GM04503 (cell line): ENCODE measurements at places on chromosomes 11 and 22.

DNA sequence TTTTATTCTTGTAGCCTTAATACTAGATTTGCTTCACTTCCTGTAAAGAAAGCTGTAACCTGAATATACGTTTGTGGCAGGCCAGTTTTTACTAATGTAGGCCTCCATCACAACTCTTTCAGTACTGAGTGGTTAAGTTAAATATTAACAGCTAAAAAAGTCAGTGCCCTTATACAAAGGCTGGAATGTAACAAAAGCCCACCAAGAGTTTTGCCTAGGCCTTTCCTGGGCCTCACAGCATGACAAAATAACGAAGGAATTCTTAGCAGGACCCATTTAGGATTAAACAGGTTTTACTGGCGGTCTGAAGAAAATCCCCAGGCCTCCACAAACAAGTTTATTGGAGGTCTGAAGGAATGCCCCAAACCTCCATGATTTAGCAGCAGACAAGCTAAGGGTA is 43.7 kb downstream of the PIWIL3 start:
- DNase-seq, result no peak

- DNase-seq, result no peak
These were observed 593.2 kb downstream of the BRD1 start for GRCh38 chr22:49234459-49234858.

DNA sequence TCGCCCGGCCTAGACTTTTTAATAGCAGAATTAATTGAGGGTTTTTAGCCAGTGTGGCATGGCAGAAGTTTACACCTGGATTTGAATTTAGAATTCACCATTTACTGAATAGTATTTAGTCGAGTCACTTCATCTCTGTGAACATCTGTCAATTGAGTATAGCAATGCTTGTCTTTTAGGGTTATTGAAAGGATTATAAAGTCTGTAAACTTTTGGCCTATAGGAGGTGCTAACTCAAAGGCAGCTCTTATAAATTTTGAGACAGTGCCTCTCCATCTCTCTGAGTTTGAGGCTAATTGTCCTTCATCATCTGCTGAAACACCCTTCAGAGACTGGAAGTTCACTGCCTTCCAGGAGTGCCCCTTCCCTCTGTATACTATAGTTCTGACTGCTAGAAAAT is 205.0 kb downstream of the NELL1 start:
- DNase-seq, result no peak

GRCh38 chr11:1705126-1706052 is 8.4 kb downstream of the KRTAP5-6 start:
- DNase-seq, result no peak

DNA sequence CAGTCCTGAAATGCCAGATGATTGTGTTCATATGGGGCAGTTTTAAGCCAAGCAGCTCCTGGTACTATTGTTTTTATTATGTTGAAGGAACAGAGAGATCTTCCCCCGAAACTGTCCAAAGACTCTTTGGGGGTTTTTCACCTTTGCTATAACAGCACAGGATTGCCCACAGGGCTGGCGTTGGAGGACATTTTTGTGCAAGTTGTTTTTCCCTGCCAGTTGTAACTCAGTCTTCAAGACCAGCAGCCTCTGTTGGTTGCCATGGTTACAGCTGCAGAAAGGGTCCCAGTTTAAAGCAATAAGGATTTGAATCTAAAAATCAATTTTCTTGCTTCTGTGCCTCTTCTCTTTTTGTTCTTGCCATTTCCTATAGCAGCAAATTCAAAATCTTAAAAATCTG is 45.4 kb upstream of the YWHAH start:
- no peak for DNase-seq

DNA sequence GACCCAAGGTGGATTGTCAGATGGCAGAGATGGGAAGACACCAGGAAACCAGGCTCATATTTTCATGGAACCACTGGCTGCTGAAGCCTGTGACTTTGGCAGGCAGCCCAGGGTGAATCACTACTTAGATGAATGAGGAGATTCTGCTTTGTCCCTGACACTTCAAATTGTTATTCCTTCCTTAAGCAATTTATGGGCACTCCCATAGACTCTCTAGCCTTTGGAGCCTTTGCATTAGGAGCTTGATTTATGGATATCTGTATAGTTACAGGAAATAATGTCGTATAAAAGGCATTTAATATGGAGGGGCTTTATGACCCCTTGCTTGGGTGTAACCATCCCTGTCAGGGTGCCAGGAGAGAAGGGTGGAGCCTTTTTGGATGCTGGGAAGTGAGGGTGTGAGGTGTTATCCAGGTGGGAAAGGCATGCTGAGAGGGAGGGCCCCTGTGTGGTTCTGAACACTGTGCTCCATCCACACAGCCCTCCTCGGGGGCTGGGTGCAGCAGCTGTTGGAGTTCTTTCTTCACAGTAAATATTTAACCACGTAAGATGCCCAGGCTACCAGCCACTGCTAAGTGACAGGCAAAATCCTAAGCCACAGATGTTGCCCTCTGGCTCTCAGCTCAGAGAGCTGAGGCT is 35.3 kb downstream of the IL18 start:
- peak; percentile 51 for DNase-seq

DNA sequence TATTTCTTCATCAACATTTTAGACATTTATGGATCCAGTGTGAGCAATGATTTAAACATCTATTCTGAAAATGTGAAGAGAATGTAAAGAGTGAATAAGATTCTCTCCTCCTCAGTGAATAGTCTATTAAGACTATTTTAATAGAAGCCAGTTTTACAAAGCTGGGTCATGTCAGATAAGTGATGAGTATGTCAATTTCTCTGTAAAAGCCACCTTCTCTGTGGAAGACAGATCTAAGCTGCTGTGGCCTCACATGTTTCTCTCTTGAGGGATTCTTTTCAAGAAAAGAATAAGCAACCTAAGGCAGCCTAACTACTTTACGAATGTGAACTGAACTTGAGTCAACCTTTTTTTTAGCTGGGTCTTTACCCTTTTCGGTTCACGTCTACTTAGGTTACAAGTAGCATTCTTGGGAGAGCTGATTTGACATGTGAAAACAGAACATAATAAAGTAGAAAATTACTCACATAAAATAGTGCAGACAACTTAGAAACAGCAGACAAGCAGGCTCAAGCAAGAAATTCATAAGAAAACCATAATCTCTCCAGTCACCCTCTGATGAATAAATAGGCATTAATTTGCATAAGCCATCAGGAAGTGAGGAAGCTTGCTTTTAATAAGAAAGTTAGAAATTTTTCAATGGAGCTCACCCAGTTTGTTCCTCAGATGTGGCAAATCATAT is 9.9 kb downstream of the CTSC start:
- DNase-seq, result no peak

GRCh38 chr22:19779011-19779421 is 18.4 kb downstream of the TBX1 start:
- DNase-seq, result no peak

- DNase-seq, result no peak
These were observed 16.6 kb upstream of the SPTBN2 start for GRCh38 chr11:66745356-66746235.

DNA sequence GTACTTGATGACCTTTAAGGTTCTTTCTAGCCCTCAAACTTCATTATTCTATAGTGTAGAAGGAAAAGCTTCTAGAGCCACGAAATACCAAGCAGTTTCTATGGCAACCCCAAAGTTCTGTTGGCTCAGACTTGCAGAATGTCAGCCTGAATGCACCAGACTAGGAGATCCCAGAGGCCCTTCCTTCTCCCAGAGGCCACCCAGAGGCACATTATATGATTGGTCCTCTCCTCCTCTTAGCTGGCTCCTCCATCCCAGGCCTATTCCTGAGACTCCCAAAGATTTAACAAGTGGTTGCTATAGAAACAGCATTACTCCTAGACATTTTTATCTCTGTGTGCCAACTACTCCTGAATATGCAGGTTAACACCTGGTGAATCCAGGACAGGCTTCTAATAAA is 69.2 kb upstream of the CCDC90B start:
- DNase-seq, result no peak

- DNase-seq, result no peak
These were observed 36.3 kb downstream of the KCNC1 start for GRCh38 chr11:17770917-17771316.

DNA sequence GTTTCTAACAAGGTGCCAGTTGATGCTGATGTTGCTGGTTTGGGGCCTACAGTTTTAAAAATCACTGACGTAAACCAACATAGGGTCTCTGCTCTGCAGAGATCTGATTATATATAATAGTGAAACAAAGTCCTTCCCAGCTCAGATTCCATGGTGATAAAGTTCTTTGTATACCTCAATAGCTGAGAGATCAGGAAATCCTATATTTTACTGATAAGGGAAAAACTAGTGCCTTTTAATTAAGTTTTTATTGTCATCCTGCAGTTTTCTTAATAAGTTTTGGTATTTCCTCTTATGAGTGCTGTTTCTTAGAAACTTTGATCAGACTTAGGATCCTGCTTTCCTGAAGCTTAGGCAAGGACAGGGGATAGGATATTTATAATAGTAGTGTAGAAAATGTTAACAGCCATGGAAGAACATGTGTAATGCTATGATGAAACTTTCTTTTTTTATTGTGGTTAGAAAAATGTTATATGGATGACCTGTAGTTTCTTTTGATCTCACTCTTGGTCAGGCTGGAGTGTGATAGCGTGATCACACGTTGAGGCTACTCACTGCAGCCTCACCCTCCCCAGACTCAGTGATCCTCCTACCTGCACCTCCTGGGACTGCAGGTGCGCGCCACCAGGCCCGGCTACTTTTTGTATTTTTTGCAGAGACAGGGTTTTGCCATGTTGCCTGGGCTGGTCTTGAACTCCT is 14.1 kb downstream of the CAPRIN1 start:
- no peak for DNase-seq

DNA sequence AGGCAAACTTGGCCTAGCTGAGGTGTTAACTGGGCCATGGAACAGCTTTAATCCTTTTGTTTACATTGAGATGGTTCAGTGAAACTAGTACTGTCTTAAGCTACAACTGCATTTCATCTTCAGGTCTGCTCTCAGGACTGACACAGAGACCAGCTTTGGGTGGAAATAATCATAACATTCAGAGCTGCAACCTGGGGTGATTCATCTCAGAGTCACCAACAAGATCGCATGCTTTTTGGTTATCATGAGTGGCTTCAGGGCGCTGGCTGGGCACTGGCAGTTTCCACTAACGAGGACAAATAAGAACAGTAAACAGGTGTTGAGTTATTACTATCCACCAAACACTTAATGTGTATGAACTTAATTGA is 60.9 kb upstream of the PAX6 start:
- DNase-seq, result no peak

DNA sequence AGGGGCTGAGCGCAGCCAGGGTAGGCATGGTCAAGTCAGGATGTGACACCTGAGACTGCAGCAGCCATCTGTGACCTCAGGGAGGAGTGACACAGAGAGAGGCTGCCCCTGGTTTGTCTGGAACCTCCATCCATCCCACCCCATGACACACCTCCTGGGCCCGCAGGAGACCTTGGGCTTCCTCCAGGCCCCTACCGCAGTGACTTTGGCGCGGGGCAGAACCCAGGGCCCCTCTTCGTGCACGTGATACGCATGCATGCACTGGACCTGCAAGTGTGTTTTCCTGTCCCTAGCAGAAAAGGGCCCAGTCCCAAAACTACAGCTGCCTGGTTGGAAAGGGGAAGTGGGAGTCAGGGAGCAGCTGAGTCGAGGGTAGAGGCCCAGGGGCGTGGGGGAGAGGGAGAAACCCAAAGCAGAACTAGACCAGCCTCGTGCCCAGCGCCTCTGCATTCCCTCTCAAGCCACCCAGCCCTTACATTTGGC is 7.9 kb upstream of the CYTH4 start:
- DNase-seq, result no peak

DNA sequence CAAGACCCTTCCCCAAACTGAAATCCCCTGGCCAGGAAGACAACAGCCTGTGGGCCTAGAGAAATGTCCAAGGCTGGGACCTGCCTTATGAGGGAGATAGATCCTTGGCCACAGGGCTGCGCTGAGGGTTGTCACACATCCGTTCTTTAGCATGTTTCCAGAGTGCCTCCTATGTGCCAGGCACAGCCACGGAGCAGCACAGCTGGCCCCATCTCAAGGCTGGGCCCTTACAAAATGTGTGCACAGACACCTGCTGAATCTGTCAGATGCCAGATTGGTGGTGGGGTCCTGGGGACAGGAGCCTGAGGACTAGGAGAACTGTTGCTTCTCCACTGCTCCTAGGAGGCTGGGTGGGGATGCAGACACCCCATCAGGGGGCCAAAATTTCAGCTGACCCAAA is 11.2 kb downstream of the GRIK4 start:
- DNase-seq, result no peak

- DNase-seq, result no peak
These were observed 1049.1 kb downstream of the BRD1 start for GRCh38 chr22:48778308-48779195.

DNA sequence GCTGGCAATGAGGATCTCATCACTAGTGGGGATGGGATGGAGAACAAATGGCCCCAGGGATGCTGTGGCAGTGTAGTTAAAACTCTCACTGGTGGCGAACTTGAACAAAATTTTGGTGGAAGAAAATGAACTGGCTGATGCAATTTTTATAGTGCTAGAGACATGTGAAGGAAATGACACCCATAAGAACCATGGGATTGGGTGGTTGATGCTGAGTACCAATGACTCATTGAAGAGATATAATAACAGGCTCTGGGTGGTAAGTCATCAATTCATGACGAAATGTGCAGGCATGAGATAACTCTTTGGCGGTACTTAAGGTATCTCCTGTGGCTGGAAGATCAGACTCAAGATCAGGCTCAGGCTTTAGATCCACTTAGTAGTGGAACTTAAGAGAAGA is 172.9 kb upstream of the DDI1 start:
- DNase-seq, result no peak

- DNase-seq, result peak; percentile 69
These were observed 220.9 kb upstream of the PITPNB start for GRCh38 chr22:28139961-28140360.

- DNase-seq, result no peak
These were observed 84.7 kb downstream of the MAML2 start for GRCh38 chr11:96257972-96258934.

GRCh38 chr22:33400891-33401290 is 342.7 kb upstream of the SYN3 start:
- no peak for DNase-seq

GRCh38 chr11:64538501-64538951 is 52.5 kb upstream of the SLC22A12 start:
- DNase-seq, result no peak

GRCh38 chr11:100972046-100972445 is 157.6 kb downstream of the PGR start:
- no peak for DNase-seq

GRCh38 chr11:132718711-132719671 is 813.3 kb downstream of the OPCML start:
- no peak for DNase-seq

DNA sequence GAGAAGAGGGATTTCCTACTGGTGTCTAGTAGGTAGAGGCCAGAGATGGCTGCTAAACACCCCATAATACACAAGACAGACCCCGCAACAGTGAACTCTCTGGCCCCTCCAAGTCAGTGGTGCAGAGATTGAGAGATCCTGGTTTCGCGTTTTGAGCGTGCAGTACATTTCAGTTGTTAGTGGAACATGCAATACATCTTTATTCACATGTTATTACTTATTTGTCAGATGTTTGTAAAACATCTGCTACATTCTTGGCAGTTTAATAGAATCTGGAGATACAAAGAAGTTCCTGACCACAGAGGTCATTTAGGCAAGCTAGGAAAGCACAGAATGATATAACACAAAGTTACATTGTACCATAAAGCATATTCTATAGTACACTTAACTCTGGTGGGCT is 41.5 kb downstream of the ST3GAL4 start:
- no peak for DNase-seq

- no peak for DNase-seq
These were observed 1.1 kb downstream of the ST13 start for GRCh38 chr22:40855071-40855978.
